ENCODE measurements at places on chromosomes 13 and 19. TPM values are rescaled to one million over a fixed set of nuclear protein-coding genes. Genes with fewer than 3 reads are reported as not detected.

- no peak for DNase-seq
These were observed 29.9 kb downstream of the CEBPG start for GRCh38 chr19:33403221-33403972.

C19orf18 gene
- total RNA-seq, result not detected

DNA sequence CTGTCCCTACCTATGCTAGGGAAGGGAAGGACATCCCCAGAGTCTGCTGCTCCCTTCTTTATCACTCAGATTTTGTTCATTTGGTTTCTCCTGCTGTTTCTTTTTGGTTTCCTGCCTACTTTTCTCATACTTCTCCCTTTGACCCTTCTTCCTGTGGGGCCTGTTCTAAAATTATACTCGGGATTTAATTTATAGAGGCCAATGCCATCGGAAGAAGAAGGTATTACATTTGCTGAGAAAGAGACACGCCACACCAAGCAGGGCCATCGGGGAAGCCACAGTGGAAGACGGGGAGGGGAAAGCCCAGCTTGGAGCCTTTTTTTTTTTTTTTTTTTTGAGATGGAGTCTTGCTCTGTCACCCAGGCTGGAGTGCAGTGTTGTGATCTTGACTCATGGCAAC, 46.8 kb upstream of the FARP1 start:
- no peak for DNase-seq

GRCh38 chr19:1970003-1970805, 29.2 kb downstream of the CSNK1G2 start:
- DNase-seq, result peak; percentile 78

DNA sequence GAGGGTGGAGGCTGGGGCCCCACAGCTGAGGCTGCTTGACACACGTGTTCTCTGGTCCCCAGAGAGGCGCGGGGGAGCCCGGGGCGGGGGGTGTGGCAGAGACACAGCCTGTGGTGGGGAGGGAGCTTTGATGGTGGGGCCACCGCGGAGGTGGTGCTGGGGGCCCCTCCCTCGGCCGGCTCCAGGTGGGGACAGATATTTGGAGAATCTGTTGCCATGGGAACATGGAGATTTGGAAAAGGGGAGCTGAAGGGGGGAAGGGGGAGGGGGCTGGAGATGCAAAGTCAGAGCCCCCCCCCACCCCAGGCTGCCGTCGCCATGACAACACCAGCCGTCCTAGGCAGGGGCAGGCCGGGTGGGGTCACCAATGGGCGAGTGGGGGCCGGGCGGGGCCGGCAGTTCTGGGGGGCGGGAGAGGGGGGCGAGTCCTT, 1.2 kb downstream of the PRKCG start:
- no peak for DNase-seq

GRCh38 chr19:30060531-30061222, 118.6 kb downstream of the URI1 start:
- no peak for DNase-seq

ZNF112 gene
- total RNA-seq, result 7.0 TPM

OR1M1 gene
- not detected for total RNA-seq
